ENCODE measurements at places on chromosomes 4 and X. TPM values are rescaled to one million over a fixed set of nuclear protein-coding genes. Genes with fewer than 3 reads are reported as not detected.

DNA sequence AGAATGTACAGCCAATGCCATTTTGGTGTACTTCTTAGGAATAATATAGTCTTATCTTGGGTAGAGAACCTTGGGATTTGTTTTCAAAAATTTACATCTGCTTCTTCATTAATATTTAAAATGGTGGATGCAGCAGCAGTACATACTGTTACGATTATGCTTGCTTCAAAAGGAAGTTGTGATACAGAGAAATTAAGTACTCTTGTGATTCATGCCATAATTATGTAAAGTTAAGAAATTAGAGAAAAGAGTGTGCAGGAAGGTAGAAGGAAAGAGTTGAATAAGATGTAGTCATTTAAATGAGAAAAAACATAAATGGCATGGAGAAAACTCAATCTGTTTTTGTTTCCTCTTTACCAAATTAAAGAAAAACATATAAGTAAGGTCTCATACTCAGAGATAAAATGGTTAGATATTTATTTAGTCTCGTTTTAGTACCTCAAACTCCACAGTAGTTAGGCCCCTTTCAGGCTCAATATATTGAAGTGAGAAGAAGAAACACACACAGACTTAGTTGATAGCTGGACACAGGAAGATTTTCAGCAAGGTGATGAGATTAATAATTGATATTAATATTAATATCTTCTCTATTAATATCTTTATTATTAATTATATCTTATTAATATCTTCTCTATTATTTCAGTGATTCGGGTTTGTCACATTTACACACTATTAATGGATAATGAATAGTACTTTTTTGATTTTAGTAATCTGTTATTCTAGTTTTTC, 70.1 kb upstream of the HPGD start:
- DNase-seq, result no peak
- H3K36me3 ChIP-seq, result no peaks in the 10 kb centered on the region
- H3K4me3 ChIP-seq, result no peak overlapping the region
- H3K4me1 ChIP-seq, result peaks cover 3% of the 10 kb centered on the region
- no peak overlapping the region for H3K27ac ChIP-seq

GRCh38 chr4:56791316-56791715, 30.2 kb downstream of the SPINK2 start:
- no peak overlapping the region for H3K4me3 ChIP-seq
- no peaks in the 10 kb centered on the region for H3K36me3 ChIP-seq
- no peak for DNase-seq

DNA sequence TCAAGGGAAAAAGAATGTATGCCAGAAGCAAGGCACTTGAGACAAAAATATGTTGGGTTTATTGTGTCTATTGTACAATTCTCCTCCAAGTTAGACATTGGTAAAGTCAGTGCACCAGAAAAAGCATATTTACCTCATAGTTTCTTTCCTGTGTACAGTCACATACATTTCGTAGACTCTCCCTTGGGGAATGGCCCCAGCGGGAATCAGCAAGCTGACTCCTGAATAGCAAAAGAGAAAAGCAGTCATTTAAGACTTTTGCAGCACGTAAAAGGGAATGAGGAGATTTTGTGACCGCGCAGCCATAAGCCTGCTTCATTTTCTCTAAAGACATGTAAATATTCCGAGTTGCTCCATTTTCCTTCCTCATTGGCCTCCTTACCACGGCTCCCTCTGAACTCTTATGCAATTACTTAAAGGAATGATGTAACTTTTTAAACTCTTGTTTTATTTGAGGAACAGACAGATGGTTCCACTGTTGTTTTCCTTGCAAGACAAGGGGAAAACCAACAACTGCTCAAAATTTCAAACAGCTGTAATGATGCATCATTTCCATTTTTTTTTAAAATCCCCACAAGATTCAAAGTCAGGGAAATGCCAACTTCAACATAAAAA, 332.7 kb downstream of the UNC5C start:
- no peak overlapping the region for H3K27ac ChIP-seq
- H3K27me3 ChIP-seq, result peaks cover 3% of the 10 kb centered on the region
- H3K36me3 ChIP-seq, result no peaks in the 10 kb centered on the region
- H3K4me3 ChIP-seq, result no peak overlapping the region

EREG gene
- total RNA-seq, result not detected

TMEM255A gene
- not detected for total RNA-seq

GRCh38 chrX:33149580-33149979, 61.8 kb downstream of the DMD start:
- DNase-seq, result no peak
- no peak overlapping the region for H3K4me3 ChIP-seq
- no peak overlapping the region for H3K27ac ChIP-seq
- no peaks in the 10 kb centered on the region for H3K36me3 ChIP-seq
- H3K27me3 ChIP-seq, result no peaks in the 10 kb centered on the region

DNA sequence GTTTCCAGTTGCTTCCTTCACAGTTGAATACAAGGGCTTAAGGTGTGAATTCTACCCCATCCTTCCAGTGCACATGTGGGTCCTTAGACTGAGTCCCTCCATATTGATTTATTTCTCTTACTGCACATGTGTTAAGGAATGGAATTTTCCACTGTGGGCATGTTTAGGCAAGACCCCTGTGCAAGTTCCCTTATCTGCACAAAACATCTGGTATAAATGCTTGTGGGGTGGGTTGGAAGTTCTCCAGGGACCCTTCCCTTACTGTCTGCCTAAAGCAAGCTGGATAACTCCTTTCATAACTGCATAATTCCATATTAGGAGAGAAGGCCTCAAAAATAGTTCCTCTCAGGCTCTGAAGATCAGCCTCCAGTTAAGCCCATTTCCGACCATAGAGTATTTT, 570.9 kb downstream of the ADGRL3 start:
- no peaks in the 10 kb centered on the region for H3K36me3 ChIP-seq
- no peak overlapping the region for H3K27ac ChIP-seq
- H3K4me1 ChIP-seq, result no peaks in the 10 kb centered on the region
- H3K4me3 ChIP-seq, result no peak overlapping the region
- no peaks in the 10 kb centered on the region for H3K27me3 ChIP-seq
- no peak for DNase-seq

DNA sequence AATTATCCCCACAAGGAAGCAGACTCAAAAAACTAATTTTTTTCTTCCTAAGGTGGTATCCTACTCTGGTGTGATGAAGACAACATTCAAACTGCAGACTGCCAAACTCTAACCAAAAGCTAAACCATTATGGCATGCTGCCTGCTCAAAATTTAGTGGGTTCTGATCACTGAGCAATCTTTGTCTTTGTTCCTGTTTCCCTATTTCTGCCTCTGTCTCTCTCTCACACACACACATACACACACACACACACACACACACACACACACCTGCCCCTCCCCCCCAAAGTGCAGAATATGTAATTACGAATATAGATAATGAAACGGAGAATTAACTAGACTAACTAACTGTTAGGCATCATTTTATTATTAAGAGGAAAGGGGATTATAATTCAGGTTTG, 1278.6 kb downstream of the PCDH7 start:
- no peak overlapping the region for H3K27ac ChIP-seq
- H3K4me3 ChIP-seq, result no peak overlapping the region
- H3K36me3 ChIP-seq, result no peaks in the 10 kb centered on the region

DNA sequence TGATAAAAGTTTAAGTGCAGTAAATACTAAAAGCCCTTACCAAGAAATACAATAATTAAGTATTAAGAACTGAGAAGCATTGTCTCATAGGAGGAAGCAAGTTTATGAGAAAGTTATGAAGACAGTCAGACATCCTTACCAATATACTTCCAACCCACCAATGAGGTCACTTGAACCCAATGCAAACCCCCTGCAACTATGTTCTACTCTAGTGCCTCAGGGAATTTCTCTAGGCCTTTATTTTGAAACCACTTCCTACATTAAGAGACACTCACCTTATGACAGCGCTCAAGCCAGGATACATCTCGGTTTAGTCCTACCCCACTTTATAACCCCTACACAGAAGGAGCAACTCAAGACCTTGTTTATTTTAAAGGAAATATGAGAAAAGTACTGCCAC, 61.3 kb downstream of the STPG2 start:
- no peaks in the 10 kb centered on the region for H3K36me3 ChIP-seq
- H3K27ac ChIP-seq, result no peak overlapping the region
- no peak overlapping the region for H3K4me3 ChIP-seq
- no peaks in the 10 kb centered on the region for H3K27me3 ChIP-seq
- no peak for DNase-seq

UCHL1 gene
- 1.1 TPM for total RNA-seq

DNA sequence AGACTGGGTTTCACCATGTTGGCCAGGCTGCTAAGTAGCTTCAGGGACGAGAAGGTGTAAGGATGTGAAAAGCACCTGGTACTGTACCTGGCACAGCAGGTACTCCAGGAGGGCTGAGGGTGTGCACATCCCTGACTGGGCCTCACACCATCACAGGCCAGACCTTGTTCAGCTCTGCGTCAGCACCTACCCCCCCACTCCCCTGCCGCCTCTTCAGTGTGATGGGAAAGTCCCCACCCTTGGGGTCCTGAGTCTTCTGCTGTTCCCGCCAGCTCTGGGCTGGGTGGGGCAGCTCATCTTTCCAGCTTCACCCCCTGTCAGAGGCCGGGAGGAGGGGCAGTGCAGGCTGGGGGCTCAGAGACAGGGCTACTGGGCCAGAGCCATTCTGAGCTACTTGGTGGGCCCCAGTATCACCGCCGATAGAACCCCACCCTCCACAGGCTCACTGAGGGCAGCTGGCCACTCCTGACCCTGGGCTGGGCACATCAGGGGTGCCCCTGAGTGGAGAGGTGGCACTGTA, 6.7 kb upstream of the SH3BP2 start:
- H3K27me3 ChIP-seq, result no peaks in the 10 kb centered on the region
- peaks cover 4% of the 10 kb centered on the region for H3K36me3 ChIP-seq
- peak; percentile 84 for DNase-seq
- H3K4me1 ChIP-seq, result peaks cover 60% of the 10 kb centered on the region

DNA sequence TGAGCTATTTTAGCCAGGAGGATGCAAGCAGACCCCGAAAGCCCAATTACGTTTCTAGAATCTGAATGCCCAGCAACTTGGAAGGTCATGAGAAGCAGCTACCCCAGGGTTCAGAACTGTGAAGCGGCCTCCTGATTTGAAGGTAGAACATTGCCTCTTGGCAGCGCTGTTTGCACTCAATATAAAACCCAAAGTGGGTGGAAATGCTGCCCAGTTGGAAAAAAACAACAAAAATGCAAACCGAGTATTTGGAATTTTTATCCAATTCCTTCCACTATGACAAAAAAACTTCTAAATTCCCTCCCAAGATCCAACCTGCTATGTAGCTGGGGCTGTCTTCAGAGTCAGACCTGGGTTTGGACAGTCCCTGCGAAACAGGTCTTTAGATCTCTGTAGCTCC, 103.3 kb upstream of the RBPJ start:
- H3K36me3 ChIP-seq, result no peaks in the 10 kb centered on the region
- H3K27ac ChIP-seq, result no peak overlapping the region
- DNase-seq, result no peak
- H3K27me3 ChIP-seq, result no peaks in the 10 kb centered on the region
- H3K4me1 ChIP-seq, result peaks cover 7% of the 10 kb centered on the region

MBTPS2 gene
- 5.1 TPM for total RNA-seq

- H3K27ac ChIP-seq, result no peak overlapping the region
- H3K27me3 ChIP-seq, result no peaks in the 10 kb centered on the region
- H3K4me3 ChIP-seq, result no peak overlapping the region
Observed at GRCh38 chr4:183078634-183079033, 20.4 kb upstream of the WWC2 start.

GRCh38 chrX:130051176-130051845, 59.0 kb downstream of the ELF4 start:
- H3K4me3 ChIP-seq, result no peak overlapping the region
- H3K27ac ChIP-seq, result no peak overlapping the region
- no peak for DNase-seq
- no peaks in the 10 kb centered on the region for H3K4me1 ChIP-seq

RAB9B gene
- 0.44 TPM for total RNA-seq

NPY1R gene
- not detected for total RNA-seq

DNA sequence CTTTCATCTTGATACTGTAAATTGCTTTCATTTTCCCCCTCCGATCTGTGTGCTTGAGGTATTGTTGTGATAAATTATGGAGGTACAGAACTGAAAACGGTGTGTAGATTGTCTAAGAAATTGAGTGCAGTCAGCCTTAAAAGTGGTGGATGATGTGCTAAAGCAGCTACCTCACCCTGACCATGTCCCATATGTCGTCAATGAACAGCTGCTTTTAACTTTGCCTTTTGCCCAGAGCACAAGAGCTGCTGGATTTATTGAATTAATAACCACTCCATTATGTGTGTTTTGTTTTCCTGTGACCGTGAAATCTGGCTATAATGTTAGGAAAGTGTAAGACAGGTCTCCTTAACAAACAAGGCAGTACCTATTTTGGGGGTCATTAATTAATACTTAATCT, 581.9 kb upstream of the PITX2 start:
- H3K4me3 ChIP-seq, result no peak overlapping the region
- DNase-seq, result no peak
- H3K4me1 ChIP-seq, result no peaks in the 10 kb centered on the region
- no peak overlapping the region for H3K27ac ChIP-seq
- H3K36me3 ChIP-seq, result no peaks in the 10 kb centered on the region
- H3K27me3 ChIP-seq, result no peaks in the 10 kb centered on the region

DNA sequence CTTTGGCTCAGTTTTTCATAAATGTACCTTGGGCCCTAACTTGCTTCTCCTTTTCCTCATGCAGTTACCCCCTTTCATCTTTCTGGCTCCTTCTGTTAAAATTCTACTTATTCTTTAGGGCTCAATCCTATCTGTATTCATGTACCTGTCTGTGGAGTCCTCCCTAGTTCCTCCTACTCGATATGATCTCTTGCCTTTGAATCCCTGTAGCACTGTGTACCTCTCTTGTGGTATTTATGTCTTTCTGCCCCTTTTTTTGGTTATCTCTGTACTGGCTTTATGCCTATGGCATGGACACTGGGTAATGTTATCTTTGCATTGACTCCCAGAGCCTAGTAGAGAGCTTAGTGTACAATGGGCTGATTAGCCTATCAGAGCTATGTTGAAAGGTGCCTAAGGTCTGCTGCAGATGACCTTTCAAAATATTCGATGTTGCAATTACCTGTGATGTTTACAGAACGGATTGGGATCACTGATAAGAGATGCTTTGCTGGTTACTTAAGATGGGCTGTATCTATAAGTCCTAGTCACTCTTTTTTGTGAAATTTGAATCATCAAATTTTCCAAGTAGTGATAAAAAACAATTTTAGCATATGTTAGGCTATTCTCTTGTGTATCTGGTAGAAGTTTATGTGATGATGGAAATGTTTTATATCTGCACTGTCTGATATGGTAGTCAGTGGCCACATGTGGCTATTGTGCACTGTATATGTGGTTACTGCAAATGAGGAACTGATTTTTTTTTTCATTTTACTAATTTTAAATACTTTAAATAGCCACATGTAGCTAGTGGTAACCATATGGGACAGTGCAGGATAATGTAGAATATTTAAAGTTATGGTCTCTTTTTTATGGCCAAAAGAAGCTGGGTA, 33.5 kb downstream of the TMEM164 start:
- H3K4me3 ChIP-seq, result no peak overlapping the region
- peaks cover 4% of the 10 kb centered on the region for H3K36me3 ChIP-seq
- no peak for DNase-seq
- H3K4me1 ChIP-seq, result peaks cover 3% of the 10 kb centered on the region
- H3K27me3 ChIP-seq, result no peaks in the 10 kb centered on the region

FSTL5 gene
- total RNA-seq, result not detected

- H3K27ac ChIP-seq, result no peak overlapping the region
- H3K36me3 ChIP-seq, result no peaks in the 10 kb centered on the region
- no peaks in the 10 kb centered on the region for H3K27me3 ChIP-seq
- no peaks in the 10 kb centered on the region for H3K4me1 ChIP-seq
Observed at GRCh38 chr4:132827522-132827921, 321.6 kb upstream of the PCDH10 start.

TMPRSS11D gene
- total RNA-seq, result not detected

Measured in activated CD4-positive, alpha-beta memory T cell treated with anti-CD3 and anti-CD28 coated beads for 36 hours (primary cell).